ENCODE measurements at places on chromosomes 6 and 20.

DNA sequence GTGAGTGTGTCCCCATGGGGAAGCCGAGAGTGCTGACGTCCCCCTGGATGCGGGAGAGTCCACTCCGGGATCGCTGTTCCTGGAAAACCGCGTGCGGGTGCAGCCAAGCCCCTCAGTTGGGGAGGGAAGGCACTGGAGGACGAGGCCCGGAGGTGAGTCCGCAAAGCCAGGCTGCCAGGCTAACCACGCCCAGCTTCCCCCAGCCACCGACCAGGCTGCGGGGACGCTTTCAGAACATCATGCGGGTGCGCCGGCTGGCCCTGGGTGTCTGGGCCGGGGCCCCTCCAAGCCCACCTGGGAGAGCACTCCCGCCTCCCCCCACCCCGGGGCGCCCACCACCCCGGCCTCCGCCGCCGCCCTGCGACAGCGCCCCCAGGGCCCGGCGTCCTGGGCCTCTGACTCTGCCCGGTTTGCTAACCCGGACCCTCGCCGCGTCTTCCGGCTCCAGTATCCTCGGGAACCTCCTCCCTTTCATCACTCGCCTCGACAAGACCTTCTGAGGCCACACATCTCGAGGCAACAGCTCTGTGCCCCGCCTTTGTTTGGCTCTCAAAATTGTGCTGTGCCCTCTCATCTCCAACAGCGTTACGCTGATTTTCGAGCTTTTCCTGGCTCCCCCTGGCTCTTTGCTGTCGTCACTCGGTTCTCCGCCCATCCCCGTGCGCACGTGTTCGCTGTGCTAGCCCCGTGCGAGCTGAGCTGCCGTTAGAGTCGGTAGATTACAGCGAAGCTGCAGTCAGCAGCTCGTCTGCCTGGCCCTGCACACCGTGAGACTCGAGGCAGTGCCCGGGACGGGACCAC, 47.1 kb upstream of the ENTPD6 start:
- DNase-seq = no peak

DNA sequence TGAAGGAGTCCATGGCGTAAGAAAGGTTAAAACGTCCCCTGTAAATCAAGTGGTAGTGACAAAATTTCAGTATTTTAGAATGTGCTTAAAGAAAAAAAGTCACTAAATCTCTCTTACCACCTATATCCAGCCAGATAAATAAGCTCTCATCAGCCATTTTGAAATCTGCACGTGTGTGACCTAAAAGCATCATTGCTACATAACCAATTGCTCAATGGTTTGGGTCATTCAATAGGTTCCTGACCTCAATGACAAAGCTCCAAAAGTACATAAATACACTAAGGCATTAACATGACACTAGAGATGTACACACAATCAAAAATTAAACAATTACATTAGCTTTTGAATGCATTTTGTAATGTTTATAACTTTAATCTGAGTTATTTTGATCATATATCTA, 272.4 kb downstream of the GMDS start:
- DNase-seq = no peak

DNA sequence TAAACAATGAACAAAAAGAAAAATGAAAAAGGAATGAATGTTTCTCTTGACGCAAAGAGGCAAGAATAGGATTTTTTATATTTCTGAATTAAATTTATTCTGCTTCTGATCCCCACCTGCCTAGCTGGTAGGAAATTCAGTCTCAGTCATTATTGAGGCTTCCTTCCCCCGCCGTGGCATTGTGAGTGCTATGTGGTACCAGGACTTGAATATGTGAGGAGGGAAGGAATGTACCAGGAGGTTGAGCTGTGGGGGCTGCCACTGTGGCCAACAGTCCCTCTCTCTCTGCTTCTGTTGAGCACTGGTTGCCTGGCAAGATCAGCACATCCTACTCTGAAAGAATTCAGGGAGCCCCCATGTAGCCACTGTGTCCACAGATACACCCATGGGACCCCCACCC, 368.1 kb upstream of the JARID2 start:
- no peak for DNase-seq

GRCh38 chr6:43588194-43588593, 12.2 kb downstream of the POLH start:
- no peak for DNase-seq

GRCh38 chr20:58710481-58711265, 18.1 kb downstream of the NPEPL1 start:
- DNase-seq = peak; percentile 44

- DNase-seq = no peak
These were observed 391.8 kb upstream of the MMS22L start for GRCh38 chr6:97674802-97675201.

- no peak for DNase-seq
These were observed 84.7 kb downstream of the FOXA2 start for GRCh38 chr20:22499515-22500166.

DNA sequence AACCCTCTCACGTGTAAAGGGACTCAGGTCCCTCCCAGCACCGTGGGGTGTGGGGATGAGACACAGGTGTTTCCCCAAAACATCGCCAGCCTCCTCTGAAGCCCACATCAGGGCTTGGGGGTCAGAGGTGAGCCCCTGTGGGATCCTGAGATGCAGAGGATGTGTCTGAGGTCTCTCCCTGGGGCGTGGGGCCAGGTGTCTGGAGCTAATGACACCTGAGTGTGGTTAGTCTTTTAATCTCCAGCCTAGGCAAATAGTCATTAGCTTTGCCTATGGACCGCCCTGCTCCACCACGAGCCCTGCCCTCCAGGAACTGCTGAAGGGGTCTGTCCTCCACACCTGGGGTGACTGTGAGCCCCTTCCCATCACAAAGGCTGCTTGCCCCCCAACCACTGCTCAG, 1.7 kb downstream of the SRMS start:
- no peak for DNase-seq

GRCh38 chr6:11228935-11229654, 3.4 kb downstream of the NEDD9 start:
- DNase-seq = no peak

DNA sequence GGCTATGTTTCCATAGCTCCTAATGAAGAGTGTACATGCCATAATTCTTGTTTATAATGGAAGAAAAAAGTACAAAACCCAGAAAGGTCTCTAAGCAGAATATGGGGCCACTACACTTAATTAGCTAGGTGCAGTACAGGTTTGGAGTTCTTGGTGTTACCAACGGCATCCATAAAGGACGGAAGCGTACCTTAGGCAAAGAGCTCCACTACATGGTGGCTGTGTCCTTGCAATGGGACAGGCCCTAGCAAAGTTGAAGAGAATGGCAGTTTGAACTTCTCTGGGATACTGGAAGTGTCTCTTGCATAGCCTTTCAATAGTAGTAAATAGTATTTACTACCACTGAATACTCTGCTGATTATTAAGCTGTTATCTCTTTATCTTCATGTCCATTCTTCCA, 371.7 kb upstream of the MMS22L start:
- no peak for DNase-seq

DNA sequence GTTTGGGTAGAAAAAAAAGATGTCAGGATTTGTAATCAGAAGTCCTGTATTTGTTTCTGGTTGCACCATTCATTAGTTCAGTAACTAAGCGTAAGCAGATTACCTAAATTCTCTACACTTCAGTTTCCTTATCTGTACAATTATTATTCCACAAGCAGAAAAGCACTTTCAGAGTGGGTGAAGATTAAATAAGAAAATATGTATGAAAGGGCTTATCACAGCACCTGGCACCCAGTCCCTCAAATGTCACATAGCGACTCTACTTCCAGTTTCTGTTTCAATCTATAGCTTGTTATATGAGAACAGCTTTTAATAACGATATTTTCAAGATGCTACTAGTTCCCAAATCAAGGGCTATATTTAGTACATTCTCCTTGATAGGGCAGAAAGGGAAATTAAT, 31.4 kb downstream of the RGS17 start:
- no peak for DNase-seq

DNA sequence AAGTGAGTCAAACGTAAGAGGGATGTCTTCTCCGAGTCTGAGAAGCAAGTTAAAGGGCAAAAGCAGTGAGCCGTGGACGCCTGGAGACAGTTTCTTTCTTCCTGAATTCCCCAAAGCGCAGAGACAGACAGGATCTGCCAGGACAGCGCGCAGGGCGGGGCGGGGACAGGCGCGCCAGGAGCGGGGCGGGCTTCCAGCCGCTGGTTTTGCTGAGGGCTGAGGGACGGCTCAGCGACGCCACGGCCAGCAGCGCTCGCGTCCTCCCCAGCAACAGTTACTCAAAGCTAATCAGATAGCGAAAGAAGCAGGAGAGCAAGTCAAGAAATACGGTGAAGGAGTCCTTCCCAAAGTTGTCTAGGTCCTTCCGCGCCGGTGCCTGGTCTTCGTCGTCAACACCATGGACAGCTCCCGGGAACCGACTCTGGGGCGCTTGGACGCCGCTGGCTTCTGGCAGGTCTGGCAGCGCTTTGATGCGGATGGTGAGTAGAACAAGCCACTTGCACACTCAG, at the start of gene SCGN:
SCGN (plus strand) TSS at position 209 of the 509 bp plus-strand sequence; CDS start at position 398, 189 bp downstream.
- DNase-seq = peak; percentile 75

GRCh38 chr6:7825986-7826385, 84.6 kb downstream of the TXNDC5 start:
- DNase-seq = no peak

- no peak for DNase-seq
These were observed 11.7 kb downstream of the PARD6B start for GRCh38 chr20:50743087-50743486.

DNA sequence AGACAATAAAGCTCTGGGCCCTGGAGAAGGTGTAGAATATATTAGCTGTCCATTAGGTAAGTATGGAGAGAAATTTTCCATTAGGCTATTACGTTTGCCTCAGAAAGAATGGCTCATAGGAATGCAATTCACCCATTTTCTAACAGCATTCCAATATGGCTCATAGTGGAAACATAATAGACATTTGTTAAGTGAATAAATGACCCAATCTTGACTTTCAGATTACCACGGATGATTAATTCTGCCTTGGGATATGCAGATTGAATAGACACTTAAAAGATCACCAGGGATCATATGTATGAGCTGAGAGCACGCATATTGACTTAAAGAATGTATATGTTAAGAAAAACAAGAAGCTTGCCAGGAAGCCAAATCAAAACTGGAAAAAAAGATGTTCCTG, 209.1 kb upstream of the CDYL start:
- DNase-seq = no peak

GRCh38 chr6:106397431-106397830, 36.9 kb downstream of the CRYBG1 start:
- no peak for DNase-seq

DNA sequence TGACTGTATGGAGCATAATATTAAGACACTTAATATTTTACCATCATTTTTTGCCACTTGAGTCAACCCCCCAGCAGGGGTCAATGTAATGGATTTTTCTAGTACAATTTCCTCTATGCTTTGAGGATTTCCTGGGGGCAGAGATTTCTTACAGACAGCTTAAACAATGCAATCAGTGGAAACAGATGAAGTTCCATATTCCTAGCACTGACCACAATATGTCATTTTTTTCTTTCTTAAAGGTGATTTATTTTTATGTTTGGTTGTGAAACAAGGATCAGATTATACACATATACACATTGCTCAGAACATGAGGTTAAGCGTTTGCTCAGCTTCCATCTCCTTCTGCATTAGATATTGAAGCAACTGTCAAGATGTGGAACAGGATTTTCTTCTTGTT, 82.0 kb upstream of the ID4 start:
- no peak for DNase-seq

DNA sequence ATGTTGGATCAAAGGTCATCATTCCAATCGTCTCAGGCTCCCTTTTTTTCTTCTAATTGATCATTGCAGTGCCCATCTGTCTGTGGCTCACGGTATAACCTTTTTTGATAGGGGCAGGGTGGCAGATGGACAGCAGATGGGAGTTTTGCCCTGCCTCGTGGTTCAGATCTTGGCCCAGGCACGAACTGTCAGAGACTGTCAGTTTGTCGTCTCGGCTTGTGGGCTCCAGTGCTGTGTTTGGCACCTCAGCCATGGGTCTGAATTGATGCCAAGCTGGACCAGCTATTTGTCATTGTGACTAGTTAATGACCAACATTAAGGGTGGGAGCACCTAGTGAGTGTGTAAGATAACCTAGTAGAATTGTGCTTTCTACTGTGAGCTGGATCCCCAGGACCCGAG, 197.6 kb downstream of the PRL start:
- DNase-seq = no peak

DNA sequence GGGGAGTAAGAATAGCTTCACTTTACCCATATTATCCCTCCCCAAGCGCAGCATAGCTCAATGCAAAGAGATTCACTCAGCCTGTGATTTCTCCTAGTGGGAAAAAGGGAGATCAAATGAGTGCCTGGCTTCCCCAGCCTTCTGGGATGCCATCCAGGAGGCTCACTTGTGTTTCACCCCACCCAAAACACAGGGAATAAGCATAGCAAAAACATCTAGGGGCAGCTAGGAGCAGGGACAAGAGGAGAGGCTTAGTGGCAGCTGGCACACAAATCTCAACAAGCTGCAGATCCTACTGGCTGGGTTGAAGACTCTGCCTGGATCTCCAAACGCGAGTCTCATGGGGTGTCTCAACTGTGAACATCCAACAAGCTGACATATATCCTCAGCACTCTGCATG, 715.8 kb downstream of the RNF144B start:
- no peak for DNase-seq

- no peak for DNase-seq
These were observed 47.3 kb upstream of the HIVEP1 start for GRCh38 chr6:11964729-11965335.

- DNase-seq = peak; percentile 73
These were observed 15.2 kb upstream of the ZNF335 start for GRCh38 chr20:45987108-45987780.

- no peak for DNase-seq
These were observed 87.4 kb upstream of the JAG1 start for GRCh38 chr20:10761232-10761631.

GRCh38 chr20:37356387-37356786, 10.4 kb downstream of the SRC start:
- DNase-seq = peak; percentile 74

DNA sequence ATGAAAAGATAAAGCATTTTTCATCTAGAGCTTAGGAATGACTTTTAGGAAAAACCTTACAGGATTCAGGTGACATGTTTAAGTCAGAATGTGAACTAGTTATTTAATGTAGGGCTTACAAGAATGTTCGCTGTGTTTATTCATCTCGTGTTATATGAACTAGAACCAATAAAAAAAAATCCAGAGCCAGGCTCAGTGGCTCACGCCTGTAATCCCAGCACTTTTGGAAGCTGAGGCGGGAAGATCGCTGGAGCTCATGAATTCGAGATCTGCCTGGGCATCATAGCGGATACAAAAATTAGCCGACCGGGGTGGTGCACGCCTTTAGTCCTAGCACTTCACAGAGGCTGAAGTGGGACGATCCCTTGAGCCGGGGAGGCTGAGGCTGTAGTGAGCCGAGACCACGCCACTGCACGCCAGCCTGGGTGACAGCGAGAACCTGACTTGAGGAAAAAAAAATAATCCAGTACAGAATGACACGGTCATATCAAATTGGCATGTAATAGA, 46.3 kb downstream of the OR2B2 start:
- no peak for DNase-seq

GRCh38 chr6:35626401-35626800, 62.3 kb downstream of the FKBP5 start:
- DNase-seq = no peak

GRCh38 chr6:11008821-11009220, 35.3 kb downstream of the ELOVL2 start:
- DNase-seq = no peak
